ENCODE measurements at places on chromosomes 11 and 22. TPM values are rescaled to one million over a fixed set of nuclear protein-coding genes. Genes with fewer than 3 reads are reported as not detected.

Gene PRODH
- not detected for polyA plus RNA-seq

Gene PKNOX2
- not detected for polyA plus RNA-seq

Gene TEX54
- not detected for polyA plus RNA-seq

DNA sequence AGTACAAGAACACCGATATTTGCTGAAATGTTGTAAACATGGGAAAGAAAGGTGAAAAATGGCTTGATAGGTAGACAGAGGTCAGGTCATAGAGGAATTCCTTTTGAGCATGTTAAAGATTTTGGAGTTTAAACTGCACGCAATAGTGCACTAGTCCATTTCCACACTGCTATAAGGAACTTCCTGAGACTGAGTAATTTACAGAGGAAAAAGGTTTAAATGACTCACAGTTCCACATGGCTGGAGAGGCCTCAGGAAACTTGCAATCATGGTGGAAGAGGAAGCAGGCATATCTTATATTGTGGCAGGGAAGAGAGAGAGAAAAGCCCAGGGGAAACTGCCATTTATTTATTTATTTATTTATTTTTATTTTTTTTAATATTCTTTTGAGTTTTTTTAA lies 5.0 kb downstream of the OR10A5 start:
- H3K27me3 ChIP-seq, result peaks cover 18% of the 10 kb centered on the region
- no peaks in the 10 kb centered on the region for H3K4me1 ChIP-seq
- no peak overlapping the region for H3K4me3 ChIP-seq

DNA sequence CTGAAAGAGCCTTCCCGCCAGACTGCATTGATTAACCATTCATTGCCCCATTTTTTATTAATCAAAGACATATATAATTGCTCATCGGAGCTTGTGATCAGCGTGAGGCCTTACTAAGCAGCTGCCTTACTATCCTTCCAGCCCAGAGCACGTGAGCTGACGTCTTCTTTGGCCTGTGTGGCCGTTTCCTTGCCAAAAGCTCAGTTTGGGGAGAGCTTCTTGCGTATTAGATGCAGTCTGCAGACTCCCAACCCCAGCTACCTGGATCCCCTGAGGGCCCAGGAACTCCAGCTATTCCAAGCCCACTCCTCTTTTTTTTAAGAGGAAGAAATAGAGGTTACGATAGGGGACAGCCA lies 784 bp upstream of the SLC43A3 start:
- no peak for DNase-seq
- peaks cover 39% of the 10 kb centered on the region for H3K4me1 ChIP-seq
- peak overlapping the region; percentile 88 for H3K27ac ChIP-seq
- peak overlapping the region; percentile 88 for H3K4me3 ChIP-seq
- no peaks in the 10 kb centered on the region for H3K36me3 ChIP-seq

DNA sequence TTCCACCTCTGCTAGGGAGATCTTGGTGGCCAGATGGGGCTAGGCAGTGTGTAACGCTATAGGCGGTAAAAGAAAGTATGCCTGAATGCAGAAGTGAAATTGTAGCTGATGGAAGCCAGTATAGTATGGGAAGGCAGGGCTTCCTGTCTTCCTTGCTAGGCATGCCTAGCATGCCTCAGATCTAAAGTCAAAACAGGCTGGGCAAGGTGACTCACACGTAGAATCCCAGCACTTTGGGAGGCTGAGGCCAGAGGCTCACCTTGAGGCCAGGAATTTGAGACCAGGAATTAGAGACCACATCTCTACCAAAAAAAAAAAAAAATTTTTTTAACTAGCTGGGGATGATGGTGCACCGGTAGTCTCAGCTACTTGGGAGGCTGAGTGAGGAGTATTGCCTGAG lies 281.7 kb upstream of the MTNR1B start:
- H3K27ac ChIP-seq, result no peak overlapping the region
- no peaks in the 10 kb centered on the region for H3K36me3 ChIP-seq
- no peak for DNase-seq
- no peaks in the 10 kb centered on the region for H3K27me3 ChIP-seq
- no peak overlapping the region for H3K4me3 ChIP-seq

DNA sequence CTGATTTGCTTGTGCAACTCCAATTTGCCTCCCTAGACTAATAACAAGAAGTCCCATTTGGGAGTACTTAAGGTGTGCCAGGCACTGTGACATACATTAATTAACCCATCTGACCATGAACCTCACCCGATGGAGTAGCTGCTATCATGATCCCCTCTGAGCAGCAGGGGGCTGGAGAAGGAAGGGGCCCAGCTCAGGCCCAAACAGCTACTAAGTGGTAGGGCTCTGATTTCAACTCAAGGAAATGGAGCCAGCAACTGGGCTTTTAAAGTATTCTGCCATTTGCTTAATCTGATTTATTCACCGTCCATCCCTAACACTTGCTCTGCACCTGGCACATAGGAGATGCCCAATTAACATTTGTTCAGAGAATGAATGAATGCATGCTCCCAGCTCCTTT lies 1.2 kb downstream of the CRYBB1 start:
- H3K4me3 ChIP-seq, result no peak overlapping the region
- no peaks in the 10 kb centered on the region for H3K36me3 ChIP-seq
- no peak for DNase-seq
- H3K4me1 ChIP-seq, result peaks cover 20% of the 10 kb centered on the region

DNA sequence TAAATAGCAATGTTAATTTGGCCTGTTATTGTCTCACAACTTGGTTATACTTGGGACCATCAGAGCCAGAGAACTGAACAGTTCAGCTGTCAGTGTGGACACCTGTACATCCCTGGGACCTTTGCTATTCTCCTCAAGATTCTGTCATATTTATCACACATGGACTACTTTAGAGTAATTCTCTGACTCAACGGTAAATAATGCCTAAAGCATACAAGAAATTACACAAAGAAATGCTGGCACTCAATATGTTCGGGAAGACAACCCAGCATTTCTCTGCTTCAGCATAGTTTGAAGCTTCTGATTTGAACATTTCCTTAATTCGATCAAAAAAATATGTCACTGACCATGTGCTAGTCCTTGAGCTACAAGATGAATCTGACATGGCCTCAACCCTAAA lies 34.6 kb upstream of the MMP13 start:
- no peak for DNase-seq
- no peak overlapping the region for H3K4me3 ChIP-seq
- H3K4me1 ChIP-seq, result no peaks in the 10 kb centered on the region
- no peaks in the 10 kb centered on the region for H3K36me3 ChIP-seq
- peaks cover 14% of the 10 kb centered on the region for H3K27me3 ChIP-seq

All from naive B cell (primary cell).